KBM-7 (cell line): ENCODE measurements at places on chromosomes 2 and 18.

DNA sequence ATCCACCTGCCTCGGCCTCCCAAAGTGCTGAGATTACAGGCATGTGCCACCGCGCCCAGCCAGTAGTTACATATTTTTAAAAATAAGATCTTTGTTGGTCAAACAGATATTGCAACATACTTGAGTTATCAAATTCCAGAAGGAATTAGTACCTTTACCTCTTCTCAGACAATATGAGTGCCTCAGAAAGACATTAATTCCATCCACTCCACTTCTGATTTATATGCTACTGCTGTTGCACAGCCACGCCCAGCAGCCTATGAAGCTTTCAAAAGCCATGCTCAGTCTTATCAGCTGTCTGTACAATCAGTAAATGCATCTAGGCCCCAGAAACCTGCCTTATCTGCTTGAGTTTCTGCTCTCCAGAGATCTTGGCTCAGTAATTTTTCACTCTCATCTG lies 47.8 kb downstream of the MEX3C start:
- DNase-seq, result no peak

GRCh38 chr2:174086708-174087107 lies 121.5 kb upstream of the SP3 start:
- DNase-seq, result no peak

GRCh38 chr2:72864500-72864899 lies 22.7 kb upstream of the SPR start:
- DNase-seq, result no peak

DNA sequence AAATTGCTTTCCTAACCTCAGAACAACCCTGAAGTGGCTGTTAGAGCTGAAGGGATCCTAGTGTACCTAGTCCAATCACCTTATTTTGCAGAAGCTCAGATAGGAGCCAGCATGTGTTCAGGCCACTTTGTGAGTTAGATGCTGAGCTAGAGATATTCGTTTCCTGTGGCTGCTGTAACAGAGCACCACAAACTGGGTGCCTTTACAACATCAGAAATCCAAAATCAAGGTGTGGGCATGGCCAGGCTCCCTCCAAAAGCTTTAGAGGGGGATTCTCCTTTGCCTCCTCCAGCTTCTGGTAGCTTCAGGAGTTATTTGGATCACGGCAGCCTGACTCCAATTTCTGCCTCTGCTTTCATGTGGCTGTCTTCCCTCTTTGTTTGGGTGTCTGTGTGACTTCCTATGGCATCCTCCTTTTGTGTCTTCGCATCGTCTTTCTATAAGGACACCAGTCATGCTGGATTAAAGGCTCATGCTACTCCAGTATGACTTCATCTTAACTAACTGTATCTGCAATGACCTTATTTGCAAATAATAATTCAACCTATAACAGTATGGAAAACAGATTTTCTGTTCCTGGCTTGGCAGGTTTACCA lies 86.3 kb upstream of the TGFA start:
- DNase-seq, result no peak

DNA sequence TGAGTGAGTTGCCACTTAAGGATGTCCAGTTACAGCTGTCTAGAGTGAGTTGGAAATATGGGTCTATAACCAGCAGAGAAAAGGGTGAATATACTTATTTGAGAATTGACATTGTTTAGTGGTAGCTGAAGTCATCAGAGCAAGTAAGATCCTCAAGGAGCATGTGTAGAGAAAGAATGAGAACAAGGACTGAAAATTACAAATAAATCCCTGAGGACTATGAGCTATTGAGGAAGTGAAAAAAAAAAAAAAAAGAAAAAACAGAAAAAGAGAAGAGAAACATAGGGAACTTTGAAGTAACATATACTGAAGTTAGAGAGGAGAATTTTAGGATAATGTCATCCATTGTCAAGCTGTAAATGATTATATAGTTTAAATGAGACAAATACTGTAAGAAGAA lies 134.0 kb upstream of the CCDC68 start:
- no peak for DNase-seq

DNA sequence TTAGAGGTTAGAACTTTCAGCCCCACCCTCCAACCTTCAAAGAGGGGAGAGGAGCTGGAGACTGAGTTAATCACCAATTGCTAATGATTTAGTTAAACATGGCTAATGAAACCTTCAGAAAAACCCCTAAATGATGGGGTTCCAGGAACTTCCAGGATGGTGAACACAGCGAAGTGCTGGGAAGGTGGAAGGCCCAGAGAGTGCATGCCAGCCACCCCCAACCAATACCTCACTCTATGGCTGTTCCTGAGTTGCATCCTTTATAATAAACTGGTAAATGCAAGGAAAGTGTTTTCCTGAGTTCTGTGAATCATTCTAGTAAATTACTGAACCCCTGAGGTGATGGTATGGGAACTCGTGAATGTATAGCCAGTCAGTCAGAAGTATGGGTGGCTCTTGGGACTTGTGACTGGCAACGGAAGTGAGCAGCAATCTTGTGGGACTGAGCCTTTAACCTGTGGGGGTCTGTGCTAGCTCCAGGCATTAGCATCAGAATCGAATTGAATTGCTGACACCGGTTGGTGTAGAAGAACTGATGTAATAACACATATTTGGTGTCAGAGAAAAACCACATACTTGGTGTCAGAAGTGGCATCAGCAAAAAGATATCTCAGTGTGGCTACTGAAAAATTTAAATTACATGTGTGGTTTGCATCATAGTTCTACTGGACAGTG lies 37.4 kb downstream of the NPHP1 start:
- DNase-seq, result no peak

GRCh38 chr18:35507623-35508022 lies 9.9 kb upstream of the INO80C start:
- DNase-seq, result no peak

DNA sequence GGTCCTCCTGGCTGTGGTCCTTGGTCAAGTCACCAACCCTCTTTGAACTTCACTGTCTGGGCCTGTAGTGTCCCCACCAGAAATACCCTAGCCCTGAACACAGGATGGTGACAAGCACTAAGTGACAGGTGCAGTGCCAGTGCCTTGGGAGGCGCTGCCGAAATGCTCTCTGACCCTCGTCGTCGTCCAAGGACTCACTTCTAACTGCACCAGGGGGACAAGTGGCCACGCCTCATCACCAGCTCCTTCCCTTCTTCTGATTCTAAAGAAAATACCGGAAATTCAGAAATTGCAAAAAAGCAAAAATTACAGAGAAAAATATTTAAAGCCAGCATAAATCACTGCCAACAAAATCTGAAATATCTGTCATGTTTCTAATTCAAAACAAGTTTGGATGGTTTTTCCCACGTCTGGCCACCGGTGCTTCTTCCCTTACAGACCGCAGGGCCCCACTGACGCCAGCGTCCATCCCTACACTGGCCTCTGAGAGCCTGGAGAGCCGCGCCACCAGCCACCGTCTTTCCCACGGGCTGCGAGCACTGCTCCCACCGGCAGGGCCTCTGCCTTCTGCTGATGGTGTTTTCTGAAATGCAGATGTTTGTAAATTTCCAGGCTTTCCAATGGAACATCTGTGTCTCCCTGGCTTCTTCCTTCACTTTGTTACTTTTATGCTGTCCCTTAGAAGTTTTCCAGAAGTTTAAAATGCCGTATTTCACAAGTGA lies 37.4 kb upstream of the GPC1 start:
- DNase-seq, result no peak

DNA sequence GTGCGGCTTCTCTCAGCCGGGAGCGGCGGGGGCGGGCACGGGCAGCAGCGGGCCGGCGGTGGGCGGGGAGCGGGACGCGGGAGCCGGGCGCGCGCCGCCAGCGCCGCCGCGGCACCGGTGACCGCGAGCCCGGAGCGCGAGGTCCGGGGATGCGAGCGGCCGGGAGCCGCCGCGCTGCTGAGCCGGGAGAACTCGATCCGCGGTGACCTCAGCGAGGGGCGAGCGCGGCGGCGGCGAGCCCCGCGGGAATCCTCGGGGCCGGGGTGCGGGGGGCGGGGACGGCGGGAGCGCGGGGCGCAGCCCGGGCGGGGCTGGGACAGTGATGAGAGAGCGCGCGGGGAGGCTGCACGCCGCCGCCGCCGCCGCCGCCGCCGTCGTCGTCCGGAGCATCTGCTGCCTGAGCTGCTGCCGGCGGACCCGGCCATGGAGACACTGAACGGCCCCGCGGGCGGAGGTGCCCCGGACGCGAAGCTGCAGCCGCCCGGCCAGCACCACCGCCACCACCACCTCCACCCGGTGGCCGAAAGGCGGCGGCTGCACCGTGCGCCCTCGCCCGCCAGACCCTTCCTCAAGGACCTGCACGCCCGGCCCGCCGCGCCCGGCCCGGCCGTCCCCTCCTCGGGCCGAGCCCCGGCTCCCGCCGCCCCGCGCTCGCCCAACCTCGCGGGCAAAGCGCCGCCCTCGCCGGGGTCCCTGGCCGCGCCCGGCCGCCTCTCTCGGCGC lies at the start of gene MTCL1:
MTCL1 (plus strand) TSS at position 319 of the 723 bp plus-strand sequence; CDS start at position 424, 105 bp downstream.
- DNase-seq, result peak; percentile 45

- DNase-seq, result no peak
Observed at GRCh38 chr18:80145196-80145804, 36.2 kb downstream of the ADNP2 start.

- DNase-seq, result no peak
Observed at GRCh38 chr18:48915626-48916425, 34.9 kb downstream of the SMAD7 start.

DNA sequence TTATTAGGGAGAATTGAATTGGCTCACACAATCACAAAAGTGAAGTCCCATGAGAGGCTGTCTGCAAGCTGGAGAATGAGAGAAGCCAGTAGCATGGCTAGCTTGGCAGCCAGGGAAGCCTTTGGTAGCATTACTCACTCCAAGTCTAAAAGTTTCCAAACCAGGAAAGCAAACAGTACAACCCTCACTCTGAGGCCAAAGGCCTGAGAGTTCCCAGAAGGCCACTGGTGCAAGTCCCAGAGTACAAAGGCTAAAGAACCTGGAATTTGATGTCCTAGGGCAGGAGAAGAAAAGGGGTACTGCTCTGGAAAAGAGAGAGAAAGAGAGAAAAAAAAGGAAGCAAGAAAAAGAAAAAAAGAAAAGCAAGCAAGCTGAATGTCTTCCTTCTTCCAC lies 318.2 kb downstream of the RND3 start:
- no peak for DNase-seq

DNA sequence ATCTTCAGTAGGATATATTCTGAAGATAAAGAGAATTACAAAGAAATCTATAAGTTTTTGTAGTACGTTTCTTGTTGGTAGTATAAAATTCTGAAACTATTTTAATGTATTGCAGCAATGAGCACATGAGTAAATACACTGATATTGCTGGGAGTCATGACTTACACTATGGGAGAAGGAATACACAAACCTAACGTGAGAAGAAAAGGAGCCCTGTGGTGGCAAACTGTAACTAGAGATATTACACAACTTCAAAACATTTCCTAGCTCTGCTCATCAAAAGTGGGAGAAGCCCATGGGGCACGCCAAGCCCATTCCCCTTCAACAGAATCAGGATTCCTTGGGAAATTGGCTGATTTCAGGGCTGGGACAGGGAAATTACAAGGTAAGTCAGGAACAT lies 20.5 kb downstream of the SPIRE1 start:
- DNase-seq, result no peak

- peak; percentile 46 for DNase-seq
Observed at GRCh38 chr2:32357318-32358110, 691 bp downstream of the BIRC6 start.

DNA sequence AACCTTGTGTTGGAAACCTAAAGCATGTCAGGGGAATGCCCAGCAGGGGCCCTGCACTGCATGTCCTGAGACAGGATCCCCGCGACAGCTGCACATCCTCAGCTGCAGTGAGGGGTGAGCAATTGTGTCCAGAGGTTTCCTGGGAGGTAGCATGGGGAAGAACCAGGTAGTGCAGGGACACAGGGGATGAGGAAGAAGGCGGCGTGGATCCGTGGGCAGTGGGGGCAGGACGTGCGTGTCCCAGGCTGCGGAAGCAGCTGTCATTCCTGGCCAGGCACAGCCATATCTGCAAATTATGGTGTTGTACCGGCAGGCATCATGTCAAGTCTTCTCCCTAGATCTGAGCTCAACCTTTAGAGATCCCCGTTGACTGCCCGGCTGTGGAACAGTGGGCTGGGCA lies 238.2 kb upstream of the MYT1L start:
- DNase-seq, result no peak

DNA sequence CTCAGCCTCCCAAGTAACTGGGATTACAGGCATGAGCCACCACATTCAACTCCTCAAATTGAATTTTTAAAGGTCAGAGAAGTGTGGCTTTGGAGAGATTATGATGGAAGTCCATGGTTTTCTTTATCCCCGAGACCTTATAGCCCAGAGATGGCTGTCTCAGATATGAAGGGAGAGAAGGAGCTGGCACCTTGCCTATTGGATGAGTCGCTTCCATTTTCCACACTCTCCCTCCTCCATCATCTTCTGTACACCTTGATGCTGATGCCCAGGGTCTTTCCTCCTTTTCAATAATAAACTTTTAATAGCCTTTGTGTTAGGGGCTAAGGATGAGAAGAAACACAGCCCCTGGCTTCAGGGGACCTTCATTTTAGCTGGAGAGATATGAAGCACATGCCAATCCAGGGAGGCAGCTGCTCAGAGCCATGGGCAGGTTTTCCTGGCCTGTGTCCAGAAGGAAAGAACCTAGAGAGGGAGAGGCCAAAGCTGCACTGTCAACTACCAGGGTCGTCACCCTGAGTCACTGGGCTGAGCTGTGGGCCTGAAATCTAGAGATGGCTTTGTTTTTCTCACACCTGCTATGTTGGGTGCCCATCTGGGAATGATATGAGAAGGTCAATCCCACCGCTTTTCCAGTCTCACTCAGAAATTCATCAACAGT lies 146.0 kb upstream of the SERTAD2 start:
- no peak for DNase-seq

DNA sequence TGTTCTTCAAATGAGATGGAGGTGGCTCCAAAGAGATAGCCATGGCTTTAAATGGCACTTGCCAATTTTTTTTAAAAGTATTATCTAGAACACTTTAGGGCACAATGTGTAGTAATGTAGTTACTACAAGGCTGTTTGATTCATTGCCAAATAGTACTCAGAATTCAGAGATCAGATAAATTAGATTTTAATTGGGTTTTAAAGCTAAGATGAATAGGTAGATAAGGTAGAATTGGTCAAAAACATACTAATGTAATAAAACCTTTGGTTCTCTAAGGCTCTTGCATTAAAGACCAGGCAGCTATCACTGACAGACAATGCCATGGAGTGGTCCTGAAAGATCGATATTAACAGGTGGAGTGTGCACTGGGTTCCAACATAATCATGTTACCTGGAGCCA lies 365.9 kb downstream of the LRRTM1 start:
- DNase-seq, result no peak

- no peak for DNase-seq
Observed at GRCh38 chr18:28588884-28589549, 412.1 kb upstream of the CDH2 start.

DNA sequence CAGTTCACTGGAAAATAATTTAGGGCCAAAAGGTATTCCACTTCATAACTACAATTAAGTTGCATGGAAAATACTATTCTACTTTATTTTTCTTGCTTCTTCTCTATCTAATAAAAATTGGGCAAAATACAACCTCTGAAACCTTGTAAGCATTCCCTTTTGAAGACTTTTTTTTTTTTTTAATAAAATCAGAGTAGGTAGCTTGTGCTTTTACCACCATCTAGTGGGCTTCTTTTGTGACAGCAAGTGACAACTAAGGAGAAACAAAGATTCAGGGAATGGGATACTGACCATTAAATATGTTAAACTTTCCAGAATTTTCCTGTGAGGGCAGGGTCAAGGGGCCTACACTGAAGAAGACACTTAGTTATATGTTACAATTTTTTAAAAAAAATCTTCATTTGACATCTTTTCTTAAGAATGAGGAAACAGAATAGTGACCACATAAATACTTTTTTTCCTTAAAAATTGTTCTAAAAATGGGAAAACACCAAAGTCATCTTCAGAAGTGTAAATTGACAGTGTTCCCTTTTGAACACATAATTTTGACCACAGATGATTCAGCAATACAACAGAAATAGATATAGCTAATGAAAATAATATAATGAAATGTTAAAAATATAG lies 1183.2 kb upstream of the ACVR2A start:
- DNase-seq, result peak; percentile 42

- DNase-seq, result no peak
Observed at GRCh38 chr2:134029418-134029817, 224.5 kb upstream of the MGAT5 start.
